Activated T-cell treated with anti-CD3 and anti-CD28 coated beads for 4 hours (primary cell): ENCODE measurements at places on chromosomes 3 and 15.

DNA sequence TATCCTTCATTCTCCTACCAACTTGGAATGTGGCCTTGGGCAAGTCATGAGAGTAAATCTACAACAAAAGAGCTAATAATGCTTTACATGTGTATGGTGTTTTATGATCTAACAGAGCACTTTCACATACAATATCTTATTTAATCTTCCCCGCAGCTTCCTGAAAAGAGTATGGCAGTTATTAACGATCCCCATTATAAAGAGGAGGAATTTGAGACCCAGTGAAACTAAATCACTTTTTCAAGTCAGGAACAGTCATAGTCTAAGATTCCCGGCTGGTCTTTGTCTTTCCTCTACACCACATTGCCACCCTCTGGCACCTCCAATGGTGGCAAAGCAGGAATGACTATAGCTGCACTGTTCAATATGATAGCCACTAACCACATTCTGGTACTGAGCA, 69.7 kb upstream of the CMSS1 start:
- DNase-seq = no peak

GRCh38 chr15:74489518-74490338, 28.8 kb upstream of the UBL7 start:
- DNase-seq = peak; percentile 68

- no peak for DNase-seq
These were observed 132.5 kb downstream of the EPHB1 start for GRCh38 chr3:134927599-134927998.

- DNase-seq = no peak
These were observed 15.8 kb downstream of the CSPG4 start for GRCh38 chr15:75696854-75697259.

- no peak for DNase-seq
These were observed 43.8 kb upstream of the FBXL22 start for GRCh38 chr15:63553388-63553791.

GRCh38 chr3:62870321-62870720, 4.9 kb downstream of the CADPS start:
- DNase-seq = no peak
